ENCODE measurements at places on chromosomes 16 and 17.

GRCh38 chr17:14749269-14749668 lies 448.4 kb downstream of the HS3ST3B1 start:
- ATAC-seq: no peak

GRCh38 chr17:77437017-77437416 lies 296.2 kb downstream of the SEC14L1 start:
- peak; percentile 58 for ATAC-seq

- ATAC-seq: no peak
Measured at GRCh38 chr16:27317320-27317719, 3.5 kb downstream of the IL4R start.

- ATAC-seq: no peak
Measured at GRCh38 chr17:67970783-67971182, 25.5 kb downstream of the C17orf58 start.

DNA sequence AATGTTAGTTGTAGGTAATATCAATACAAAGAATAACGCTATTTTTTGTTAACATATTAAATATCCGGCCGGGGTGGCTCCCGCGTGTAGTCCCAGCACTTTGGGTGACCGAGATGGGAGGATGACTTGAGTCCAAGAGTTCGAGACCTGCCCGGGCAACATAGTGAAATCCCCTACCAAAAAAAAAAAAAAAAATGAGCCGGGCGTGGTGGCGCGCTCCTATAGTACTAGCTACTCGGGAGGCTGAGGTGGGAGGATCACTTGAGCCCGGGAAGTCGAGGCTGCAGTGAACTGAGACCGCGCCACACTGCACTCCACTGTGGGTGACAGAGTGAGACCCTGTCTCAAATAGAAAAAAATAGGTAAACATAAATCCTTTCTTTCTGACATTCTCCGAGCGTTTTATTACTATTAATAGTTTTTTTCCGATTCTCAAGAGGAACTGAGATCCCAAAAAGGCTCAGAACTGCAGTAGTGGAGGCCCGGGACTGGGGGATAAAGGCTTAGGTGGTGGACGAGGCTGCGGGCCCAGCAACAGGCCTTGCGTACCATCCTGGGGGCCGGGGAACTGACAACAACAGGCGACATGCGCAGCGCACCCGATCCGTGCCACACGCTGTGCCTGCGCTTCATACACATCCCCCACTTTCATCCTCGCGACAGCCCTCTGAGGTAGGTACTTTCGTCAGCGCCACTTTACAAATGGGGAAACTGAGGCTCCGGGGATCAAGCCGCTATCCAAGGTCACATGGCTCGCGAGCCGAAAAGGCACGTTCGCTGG lies 919 bp downstream of the N4BP1 start:
- ATAC-seq: peak; percentile 8

GRCh38 chr16:50800074-50800473 lies 58.2 kb downstream of the CYLD start:
- ATAC-seq: no peak
